ENCODE measurements at places on chromosomes 5 and 9.

GRCh38 chr5:16572289-16573015, 44.3 kb downstream of the RETREG1 start:
- no peak for DNase-seq

DNA sequence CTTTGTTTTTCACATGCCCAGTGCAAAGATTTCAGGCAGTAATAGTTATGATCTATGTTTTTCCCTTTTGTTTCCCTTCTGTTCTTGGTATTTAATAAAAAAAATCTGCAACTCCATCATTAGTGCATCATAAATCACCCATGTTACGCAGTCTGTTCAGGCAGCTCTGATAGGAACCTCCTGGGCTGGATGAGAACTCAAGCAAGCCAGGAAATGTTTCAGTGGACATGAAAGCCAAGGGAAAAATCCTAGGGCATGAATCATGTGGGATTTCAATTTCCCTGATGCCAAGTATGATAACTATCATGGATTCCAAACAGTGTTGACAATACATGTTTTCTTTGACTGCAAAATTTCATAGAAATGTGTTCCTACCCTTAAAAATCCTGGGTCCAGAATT, 119.7 kb upstream of the TARS1 start:
- DNase-seq = no peak

GRCh38 chr5:54445691-54446378, 9.7 kb upstream of the HSPB3 start:
- DNase-seq = no peak

- DNase-seq = no peak
These were observed 142.8 kb downstream of the ENC1 start for GRCh38 chr5:74497706-74498105.

DNA sequence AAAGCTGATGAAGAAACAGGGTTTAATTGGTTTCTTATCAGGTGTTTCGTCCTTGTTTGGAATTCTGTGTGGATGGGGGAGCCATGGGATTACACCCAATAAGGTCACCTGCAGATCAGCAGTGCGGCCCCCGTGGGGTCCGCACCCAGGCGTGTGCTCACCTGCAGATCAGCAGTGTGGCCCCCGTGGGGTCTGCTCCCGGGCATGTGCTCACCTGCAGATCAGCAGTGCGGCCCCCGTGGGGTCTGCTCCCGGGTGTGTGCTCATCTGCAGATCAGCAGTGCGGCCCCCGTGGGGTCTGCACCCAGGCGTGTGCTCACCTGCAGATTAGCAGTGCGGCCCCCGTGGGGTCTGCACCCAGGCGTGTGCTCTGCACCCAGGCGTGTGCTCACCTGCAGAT, 41.7 kb upstream of the CEP72 start:
- no peak for DNase-seq

DNA sequence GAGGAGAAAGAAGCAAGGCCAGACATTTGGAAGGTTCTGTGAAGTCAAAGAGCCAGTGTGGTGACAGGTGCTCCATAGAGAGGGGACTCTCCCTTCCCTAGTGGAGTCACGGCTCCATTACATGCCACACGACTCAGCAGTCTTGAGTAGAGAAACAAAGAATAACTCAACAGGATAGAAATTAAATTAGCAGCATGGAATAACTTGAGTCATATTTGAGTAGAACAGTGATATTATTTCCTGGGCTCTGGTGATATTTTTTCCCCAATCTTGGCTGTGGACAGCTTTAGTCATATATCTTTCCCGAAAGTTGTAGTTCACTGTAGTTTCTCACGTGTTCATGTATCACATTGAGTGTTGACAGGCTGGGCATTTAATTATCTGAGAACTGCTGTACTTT, 149.7 kb upstream of the EFNA5 start:
- no peak for DNase-seq

DNA sequence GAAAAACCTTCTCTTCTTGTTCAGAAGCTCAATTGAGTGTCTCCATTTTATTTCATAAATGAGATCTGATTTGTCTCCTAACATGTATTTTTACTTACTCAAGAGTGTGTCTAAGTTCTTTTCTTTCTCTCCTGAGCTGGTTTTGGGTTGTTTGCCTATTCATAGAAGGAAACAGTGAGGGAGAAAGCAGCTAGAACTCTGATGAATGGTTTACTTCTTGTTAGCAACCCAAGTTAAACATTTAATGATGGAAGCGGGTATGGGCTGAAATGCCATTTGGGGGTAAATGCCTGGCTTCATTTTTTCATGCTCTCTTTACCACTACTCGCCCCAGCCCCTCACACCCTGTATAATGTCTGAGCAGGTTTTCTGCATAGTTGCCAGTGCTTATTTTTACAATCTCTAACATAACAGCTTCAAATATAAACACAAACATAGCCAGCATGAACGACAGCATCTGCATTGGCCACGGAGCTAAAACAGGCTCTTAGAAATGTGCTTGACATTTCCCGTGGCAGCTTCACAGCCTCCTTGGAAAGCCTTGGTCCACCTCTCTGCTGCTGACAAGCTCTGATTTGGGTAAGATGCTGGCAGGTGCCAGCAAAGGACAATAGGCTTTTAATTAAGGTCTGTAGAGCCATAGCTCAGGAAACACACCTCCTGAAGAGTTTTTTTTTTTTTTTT, 321.1 kb downstream of the ARHGEF28 start:
- DNase-seq = no peak

- no peak for DNase-seq
These were observed 219.9 kb downstream of the PRDM9 start for GRCh38 chr5:23727271-23727670.

All from stimulated activated CD4-positive, alpha-beta T cell treated with anti-CD3 and anti-CD28 coated beads, Interleukin-2, amount 100 ng/mL, for 48 hours (primary cell).